ENCODE measurements at places on chromosomes 6 and 20. TPM values are rescaled to one million over a fixed set of nuclear protein-coding genes. Genes with fewer than 3 reads are reported as not detected.

The TNFRSF21 gene
- 27.1 TPM for total RNA-seq

GRCh38 chr20:46174469-46175126 is 56.5 kb downstream of the CD40 start:
- DNase-seq = peak; percentile 93

- DNase-seq = no peak
Observed at GRCh38 chr6:44918671-44919296, 409.3 kb upstream of the RUNX2 start.

The IMPG1 gene
- total RNA-seq = 0.51 TPM

The MUCL3 gene
- total RNA-seq = not detected

- peak; percentile 77 for DNase-seq
Observed at GRCh38 chr20:34515484-34516246, 557 bp upstream of the DYNLRB1 start.

GRCh38 chr6:27575594-27576361 is 102.9 kb upstream of the ZNF184 start:
- DNase-seq = no peak

DNA sequence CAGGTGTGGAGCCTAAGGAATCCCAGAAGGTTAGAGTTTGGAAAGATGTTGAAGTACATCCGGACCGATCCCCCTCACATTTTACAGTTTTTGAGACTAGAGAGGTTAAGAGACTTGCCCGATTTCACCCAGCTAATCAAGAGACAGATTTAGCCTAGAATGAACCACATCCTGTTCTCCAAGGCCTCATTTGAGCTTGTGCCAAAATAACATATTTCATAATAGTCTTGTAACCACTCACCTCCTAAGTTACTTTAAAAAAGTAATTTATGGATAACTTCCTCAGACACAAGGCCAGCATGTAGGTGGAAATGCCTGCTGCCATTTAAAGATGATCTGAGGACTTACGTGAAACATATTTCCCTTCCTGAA is 39.8 kb upstream of the ARHGAP18 start:
- DNase-seq = no peak

Data from glutamatergic neuron (in vitro differentiated cells).